ENCODE measurements at places on chromosomes 6 and 20.

GRCh38 chr6:5695260-5696245 is 311.2 kb downstream of the NRN1 start:
- DNase-seq: peak; percentile 76

- DNase-seq: no peak
These were observed 46.8 kb downstream of the SYNJ2 start for GRCh38 chr6:158028421-158028820.

DNA sequence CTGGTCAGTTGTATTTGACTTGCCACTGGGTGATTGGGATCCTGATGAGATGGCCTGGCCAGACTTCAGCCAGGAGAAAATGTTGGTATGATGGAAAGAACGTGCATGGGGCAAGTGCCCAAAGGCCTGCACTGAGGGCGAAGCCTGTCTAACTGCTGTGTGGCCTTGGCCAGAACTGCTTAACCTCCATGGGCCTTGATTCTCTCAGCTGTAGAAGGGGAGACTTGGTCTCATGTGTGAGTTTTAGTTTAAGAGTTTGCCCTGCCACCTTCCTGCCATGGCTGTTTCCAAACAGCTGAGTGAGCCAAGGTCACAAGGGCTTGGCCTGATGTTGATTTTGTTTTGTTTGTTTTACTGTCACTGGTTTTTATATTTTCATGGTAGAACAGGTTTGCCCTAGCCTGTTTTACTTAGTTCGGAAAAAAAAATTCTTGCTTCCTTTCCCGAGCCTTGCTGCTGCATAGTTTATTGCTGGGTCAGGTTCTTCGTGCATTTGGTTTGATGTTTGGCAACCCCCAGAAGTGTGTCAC is 35.3 kb downstream of the DSTN start:
- no peak for DNase-seq

- DNase-seq: no peak
These were observed 12.5 kb downstream of the NOX3 start for GRCh38 chr6:155443168-155443567.

DNA sequence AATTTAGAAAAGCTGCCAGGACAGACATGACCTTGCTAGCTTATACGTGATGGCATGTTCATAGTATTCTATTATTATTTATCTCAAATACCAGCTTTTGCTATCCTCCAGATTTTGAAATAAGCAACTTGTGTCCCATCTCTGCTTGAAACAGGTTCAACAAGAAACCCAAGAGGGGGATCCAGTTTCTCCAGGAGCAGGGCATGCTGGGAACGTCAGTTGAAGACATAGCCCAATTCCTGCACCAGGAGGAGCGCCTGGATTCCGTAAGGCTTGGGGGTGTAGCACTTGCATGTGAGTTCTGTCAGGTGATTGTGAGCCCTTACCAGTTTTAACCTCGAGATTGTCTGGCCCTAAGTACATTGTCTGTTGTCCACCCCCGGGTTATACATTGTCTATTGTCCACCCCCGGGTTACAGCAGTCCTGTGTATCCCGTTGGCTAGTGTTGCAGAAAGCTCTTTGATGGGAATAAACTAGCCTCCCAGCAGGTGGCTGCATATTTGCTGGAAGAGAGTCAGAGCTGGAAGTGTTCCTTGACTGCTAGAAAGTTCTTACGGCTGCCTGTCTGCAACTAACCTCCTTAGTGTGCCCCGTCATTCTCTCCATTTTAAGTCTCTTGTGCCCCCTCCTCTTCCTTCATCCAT is 61.4 kb upstream of the CSE1L start:
- no peak for DNase-seq

DNA sequence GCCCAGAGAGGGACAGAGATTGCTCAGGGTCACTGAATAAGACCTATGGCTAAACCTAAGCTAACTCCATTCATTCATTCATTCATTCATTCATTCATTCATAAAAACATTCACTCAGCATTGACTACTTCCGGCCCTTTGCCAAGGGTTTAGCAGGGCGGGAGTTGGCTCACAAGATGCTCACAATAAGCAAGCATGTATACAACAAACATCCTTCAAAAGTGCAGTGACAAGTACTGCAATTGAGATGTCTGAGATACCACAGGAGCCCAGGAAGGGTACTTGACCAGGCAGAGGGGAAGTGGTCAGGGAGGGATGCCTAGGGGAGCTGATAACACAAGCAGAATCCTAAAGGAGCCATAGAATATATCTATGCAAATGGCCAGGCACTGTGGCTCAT is 18.2 kb upstream of the KIAA1755 start:
- no peak for DNase-seq

GRCh38 chr20:24382743-24383142 is 86.7 kb upstream of the SYNDIG1 start:
- no peak for DNase-seq

GRCh38 chr6:166109608-166110007 is 58.0 kb downstream of the TBXT start:
- no peak for DNase-seq

Data from fibroblast of mammary gland (primary cell).